Neural crest cell (in vitro differentiated cells): ENCODE measurements at places on chromosomes 16 and 17. TPM values are rescaled to one million over a fixed set of nuclear protein-coding genes. Genes with fewer than 3 reads are reported as not detected.
A peak's percentile ranks its signal among the peaks of the same experiment; 100 is the strongest.

- no peak for DNase-seq
Observed at GRCh38 chr16:2785101-2785991, 2.0 kb downstream of the PRSS33 start.

GRCh38 chr16:47779201-47780016 is 318.3 kb downstream of the PHKB start:
- DNase-seq, result no peak

GRCh38 chr16:80084614-80085013 is 456.2 kb upstream of the DYNLRB2 start:
- peak; percentile 28 for DNase-seq

DNA sequence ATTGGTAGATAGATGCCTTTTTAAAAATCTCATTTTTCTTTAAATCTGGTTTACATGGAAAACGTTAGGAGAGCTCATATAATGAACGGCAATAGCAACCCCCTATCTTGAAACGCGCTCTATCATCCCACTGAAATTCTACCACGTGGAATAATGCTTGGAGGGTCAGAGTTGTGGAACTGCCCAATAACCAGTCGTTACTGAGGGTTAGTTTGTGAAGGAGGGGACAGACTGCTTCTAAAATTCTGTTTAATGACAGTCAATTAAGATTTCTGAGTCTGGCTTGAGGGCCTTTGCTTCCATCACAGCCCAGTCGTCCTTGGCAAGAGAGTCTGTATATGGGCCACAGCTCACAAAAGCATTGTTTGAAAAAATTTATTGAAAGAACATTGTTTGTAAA is 482 bp downstream of the IRF8 start:
- no peak for DNase-seq

GRCh38 chr16:88553739-88554138 is 16.5 kb upstream of the ZC3H18 start:
- no peak for DNase-seq

DNA sequence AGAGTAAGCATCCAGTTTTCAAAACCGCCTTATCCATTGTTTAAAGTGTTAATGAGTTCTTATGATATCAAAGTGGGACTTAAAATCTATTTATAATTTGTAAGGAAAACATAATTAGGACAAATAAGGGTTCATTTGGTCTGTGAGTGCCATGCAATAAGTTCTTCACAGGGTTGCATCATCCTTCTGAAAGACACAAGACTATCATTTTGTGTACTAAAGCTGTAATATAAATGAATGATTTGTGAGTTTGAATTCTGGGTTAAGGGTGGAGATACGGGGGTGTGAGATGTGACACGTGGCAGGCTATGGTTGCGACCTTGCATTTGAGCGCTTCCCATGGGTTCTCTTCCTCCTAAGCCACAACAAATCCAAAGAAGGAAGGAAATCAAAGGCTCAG is 6.8 kb downstream of the GAN start:
- DNase-seq, result no peak

- DNase-seq, result no peak
Observed at GRCh38 chr17:4220655-4221054, 43.1 kb downstream of the ANKFY1 start.

GRCh38 chr17:80740141-80740540 is 195.5 kb downstream of the RPTOR start:
- no peak for DNase-seq

GRCh38 chr16:84633622-84634021 is 14.7 kb upstream of the KLHL36 start:
- no peak for DNase-seq

DNA sequence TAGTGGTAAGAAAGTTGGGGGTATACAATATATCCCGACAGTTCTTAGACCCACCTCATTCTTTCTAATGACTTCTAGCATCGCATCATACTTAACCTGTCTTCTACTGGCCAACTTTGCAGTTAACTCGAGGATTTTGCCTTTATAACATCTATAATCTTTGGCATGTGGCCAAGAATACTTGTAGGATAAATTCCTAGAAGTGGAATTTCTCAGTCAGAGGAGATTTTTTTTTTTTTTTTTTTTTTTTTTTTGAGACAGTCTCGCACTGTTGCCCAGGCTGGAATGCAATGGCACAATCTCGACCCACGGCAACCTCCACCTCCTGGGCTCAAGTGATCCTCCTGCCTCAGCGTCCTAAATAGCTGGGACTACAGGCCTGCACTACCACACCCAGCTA is 253.5 kb downstream of the MRTFB start:
- DNase-seq, result no peak

DNA sequence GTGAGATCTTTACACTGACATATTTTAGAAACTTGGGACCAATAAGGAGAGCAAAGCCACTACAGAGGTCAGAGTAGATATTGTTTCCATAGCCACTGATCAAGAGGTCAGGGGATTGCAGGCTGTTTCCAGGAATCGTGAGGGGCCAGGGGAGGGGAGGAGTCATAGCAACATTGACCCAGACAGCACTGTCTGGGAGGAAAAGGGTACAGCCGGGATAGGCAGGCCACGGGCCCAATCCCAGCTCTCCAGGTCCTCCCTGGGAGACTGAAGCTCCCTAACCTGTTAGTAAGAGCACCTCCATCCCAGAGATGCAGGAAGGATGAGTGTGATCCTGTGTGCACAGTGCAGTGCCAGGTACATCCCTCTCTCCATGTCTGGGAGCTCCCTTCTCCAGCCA is 48.5 kb upstream of the TMEM132E start:
- no peak for DNase-seq

DNA sequence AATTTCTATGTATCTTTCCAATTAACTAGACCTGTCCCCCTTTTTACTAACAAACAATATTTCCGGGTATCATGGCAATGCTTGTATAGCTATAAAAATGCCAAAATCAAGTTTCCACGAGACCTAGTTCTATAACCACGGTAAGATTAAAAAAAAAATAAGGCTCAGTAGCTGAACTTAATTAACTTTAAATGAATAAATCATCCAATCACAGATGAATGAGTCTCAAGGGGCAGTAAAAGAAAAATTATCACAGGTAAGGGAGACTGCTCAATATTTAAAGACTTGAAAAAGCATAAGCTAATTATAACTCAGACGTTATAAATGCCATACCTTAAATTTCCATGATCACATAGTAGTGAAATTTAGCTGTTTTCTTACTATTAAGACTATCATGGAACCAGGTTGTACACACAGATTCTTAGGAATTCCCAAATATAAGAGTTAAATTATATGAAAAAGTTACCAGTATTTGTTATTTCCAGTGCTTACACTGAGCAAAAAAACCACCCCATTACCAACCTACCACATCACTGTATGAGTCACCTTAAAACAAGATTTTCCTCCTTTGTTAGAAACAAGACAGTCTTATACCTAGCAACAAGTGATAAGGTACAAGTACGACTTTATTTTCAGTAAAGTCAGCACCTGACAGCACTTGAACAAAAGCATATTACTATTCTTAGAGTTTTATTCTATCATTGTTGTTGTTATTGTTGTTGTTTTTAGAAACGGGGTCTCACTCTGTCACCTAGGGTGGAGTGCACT is 20.6 kb downstream of the SSH2 start:
- no peak for DNase-seq

- DNase-seq, result no peak
Observed at GRCh38 chr17:33169580-33170285, 123.4 kb downstream of the ASIC2 start.

DNA sequence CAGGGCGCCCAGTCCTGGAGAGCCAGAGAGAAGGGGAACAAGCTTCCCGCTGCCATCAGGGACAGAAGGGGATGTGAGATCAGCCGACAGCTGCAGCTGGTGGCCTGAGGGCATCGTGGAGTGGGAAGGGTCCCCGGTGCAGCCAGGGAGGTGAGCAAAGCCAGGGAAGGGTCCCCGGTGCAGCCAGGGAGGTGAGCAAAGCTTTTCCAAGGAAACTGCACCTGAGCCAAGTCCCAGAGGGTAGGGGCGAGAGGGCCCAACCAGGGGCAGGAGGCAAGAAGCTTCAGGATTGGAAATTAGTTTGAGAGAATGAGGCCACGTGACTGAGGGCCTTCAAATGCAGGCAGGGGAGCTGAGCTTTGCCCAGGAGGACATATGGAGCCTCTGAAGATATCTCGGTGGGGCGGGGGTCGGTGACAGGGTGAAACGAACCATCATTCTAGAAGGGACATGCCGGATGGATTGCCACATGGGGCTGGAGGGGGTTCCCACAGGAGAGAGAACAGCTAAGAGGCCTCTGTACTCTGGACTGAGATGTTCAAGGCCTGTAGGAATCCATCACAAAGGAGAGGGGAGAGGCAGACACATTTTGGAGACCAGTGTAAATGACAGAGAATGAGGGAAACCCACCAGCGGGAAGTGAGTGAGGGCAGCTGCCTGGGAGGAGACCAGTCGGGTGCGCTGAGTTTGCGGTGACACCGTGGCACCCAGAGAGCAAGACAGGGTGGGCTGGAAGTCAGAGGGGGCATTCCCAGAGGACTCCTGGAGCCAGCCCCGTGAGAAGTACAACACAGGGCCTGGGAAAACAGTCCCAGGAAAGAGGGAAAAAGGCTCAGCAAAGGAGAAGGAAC is 31.4 kb upstream of the RPH3AL start:
- DNase-seq, result no peak

GRCh38 chr17:58385359-58385899 is 31.9 kb downstream of the RNF43 start:
- DNase-seq, result no peak

Gene TNS4
- total RNA-seq, result not detected in 2 replicates

Gene RAB11FIP4
- 7.4 and 8.0 TPM in 2 replicates for total RNA-seq

Gene MPO
- not detected in 2 replicates for total RNA-seq

Gene RNFT1
- total RNA-seq, result 17.0 and 18.9 TPM in 2 replicates

Gene ZP2
- total RNA-seq, result not detected in 2 replicates
